ENCODE measurements at places on chromosomes 11 and 22.

GRCh38 chr11:115523727-115524399, 19.6 kb upstream of the CADM1 start:
- no peak for DNase-seq

DNA sequence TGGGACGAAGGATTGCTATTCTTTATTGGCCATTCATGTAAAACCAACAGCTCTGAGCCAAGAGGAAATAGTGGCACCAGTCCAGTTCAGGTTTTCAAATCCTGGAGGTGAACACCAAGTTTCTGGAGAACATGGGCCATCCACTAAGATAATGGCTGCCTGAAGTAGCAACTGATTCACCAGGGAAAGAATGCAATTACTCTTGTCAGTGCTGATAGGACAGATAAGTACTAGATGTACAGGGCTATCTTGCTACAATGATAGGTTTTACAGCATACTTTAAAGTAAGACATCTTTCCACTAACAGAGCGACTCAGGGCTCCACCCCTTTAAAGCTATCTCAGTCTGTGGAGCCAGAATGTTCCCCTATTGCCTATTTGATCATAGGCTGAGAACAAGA, 36.8 kb upstream of the APOA1 start:
- no peak for DNase-seq

- DNase-seq = no peak
Observed at GRCh38 chr11:77590194-77590782, 535 bp downstream of the AQP11 start.

DNA sequence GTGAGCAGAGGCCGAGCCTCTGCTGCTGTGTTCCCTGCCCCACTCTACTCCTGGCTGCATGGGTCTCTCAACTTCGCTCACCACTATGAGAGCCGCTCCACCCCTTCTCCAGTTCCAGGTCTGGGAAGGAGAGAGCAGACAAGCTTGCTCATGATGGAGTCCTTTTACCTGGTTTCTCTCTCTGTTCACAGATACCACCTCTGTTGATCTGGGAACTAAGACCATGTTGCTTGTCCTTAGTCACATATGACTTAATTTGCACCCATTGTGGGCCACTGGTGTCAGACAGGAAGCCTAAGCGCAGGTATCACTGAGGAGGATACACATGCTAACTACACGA, 26.8 kb downstream of the MCM5 start:
- DNase-seq = no peak

DNA sequence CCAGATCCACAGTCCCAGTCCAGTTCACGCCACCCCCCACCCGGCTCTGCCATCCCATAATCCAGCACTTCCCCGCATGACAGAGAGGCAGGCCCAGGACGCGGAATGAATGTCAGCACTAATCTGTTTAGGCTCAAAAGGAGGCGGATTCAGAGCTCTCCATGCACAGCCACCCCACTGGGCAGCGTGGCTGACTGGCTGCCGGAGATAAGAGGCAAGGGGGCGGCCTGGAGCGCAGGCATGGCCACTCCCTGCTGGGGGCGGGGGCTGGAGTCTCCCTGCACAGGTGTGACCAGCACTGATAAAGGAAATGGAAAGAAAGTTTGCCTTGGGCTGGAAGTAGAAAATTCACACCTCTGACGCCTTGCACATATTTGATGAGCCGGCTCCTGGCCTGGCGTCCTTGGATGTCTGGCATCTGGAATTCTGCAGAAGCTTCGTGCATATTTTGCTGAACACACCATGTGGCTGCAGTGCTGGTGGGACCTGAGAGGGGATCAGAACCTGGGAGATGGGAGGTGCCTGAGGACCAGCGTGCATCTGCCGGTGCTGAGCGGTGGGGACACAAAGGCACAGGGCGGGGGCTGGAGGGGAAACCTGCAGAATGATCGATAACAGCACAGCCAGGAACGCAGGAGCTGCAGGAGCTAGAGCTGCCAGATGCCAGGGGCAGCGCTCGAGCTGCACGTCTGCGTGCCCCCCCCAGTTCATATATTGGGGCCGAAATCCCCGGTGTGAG, 344.4 kb downstream of the CTTN start:
- DNase-seq = no peak

DNA sequence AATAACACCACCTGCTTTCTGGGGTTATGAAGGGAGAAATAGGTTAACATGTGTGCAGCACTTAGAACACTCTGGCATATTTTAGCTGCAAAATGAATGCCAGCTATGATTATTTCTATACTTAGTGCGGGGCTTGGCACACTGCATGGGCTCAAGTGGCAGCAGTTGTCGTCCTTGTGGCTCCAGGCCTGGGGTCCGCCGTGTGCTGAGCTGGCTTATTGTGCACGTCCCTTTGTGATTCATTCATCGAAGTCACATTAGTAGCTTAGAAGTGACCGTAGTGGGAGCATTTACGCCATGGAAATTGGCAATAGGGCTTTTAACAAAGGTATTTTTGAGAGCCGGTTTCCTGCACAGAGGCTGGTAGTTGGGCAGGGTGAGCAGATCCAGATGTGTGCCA, 4.2 kb downstream of the RASD2 start:
- no peak for DNase-seq

DNA sequence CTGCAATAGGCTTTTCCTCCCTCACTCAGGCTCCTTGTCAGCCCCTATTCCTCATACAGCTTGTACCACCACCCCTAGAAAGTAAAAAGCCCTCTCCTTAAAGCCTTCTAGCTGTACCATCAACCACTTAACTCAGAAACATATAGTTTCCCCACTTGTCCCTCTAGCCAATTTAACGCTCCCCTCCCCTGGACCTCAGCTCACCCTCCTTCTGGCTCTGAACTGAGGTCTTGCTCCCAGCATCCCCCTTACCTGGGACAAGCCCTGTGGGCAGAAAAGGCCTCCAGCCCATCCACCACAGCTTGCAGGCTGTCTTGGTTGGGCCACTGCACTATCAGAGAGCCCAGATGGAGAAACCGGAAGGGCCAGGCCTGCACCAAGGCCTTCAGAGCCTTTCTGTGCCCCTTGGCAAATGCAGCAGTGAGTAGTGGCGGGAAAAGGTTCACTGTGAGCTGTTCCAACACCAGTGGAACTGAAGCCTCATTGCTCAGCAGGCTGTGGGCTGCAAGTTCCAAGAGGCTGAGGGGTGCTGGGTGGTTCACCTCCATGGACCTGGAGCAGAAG, 12.4 kb upstream of the TOP3B start:
- DNase-seq = no peak

DNA sequence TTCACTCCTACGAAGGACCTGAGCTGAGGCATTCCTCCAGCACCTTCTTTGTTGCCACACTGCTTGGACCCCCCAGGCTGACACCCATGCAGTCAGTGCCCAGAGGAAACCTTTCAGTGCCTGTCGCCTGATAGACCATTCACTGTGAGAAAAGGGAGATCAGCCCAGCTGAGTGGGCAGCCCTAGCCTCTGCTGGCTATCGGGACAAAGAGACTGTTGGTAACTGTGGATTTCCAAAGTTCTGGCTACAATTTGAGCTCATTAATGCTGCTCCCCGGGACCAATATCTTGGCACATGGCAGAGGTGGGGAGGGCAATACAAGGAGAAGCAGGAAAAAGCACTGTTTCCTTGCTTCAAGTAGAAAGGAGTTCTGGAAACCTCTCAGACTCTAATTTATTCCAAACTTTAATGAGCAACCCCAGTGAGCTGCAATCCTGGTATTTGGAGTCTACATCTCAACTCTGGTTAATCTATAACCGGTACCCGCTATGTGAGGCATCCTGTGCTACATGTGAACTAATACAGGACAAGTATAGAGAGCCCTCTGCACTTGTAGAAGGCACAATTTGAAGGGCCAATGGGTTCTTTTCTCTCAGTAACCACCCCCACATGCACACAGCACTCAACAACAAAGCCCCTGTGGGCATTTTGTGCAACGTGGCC, 200.7 kb upstream of the NCAM1 start:
- no peak for DNase-seq

- DNase-seq = no peak
Observed at GRCh38 chr11:11510939-11511338, 110.9 kb downstream of the GALNT18 start.

- no peak for DNase-seq
Observed at GRCh38 chr11:2891326-2892214, 6.0 kb upstream of the CDKN1C start.

DNA sequence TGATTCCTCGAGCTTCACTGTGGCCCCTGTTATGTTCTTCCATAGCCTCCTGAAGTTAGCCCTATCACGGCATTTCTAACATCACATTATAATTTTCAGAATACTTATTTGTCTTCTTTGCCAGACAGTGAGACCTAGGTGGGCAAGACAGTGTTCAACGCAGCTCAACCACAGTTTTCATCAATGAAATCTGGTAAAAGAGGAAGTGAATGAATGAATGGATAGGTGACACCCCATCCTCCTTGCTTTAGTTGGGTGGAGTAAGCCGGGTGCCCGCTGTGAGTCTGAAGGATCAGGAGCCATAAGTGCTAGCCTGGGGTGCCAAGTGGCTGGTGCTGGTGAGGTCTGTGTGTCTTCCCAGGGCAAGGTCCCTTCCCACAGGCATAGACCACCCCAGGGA, 60.2 kb upstream of the MTNR1B start:
- DNase-seq = no peak

DNA sequence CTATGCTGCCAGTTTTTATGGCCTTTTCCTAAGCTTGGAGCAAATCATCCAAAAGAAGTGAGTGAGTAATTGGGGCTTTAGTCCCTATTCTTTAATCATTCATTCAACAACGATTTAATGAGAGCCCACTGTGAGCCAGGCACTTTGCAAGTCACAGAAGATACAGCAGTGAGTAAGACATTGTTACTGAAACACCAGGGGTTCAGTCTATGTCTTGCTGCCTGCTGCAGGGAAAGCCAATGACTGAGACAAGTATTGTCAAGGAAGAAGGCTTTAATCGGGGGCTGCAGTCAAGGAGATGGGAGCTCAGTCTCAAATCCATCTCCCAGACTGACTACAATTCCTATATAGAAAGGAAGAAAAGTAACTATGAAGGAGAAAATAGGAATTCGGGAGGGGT, 228.3 kb downstream of the FAM181B start:
- no peak for DNase-seq

- DNase-seq = no peak
Observed at GRCh38 chr22:47569389-47570299, 807.2 kb downstream of the TBC1D22A start.

- DNase-seq = no peak
Observed at GRCh38 chr11:117789241-117789640, 7.8 kb downstream of the DSCAML1 start.

DNA sequence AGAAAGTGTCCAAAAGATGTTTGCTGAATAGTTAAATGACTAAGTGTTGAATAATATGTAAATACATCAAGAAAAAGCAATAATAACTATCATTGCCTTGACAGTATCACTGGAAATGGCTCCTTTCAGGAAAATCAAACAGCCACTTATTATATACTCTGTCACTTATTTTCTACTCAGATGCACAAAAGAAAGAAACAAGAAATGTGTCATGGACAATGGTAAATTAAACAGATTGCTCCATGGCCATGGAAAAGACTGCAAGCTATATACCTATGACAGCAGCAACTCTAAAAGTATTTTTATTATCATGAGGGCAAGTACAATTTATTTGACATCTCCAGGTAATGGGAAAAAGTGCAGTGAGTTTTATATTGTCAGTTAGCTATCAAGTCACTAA, 52.9 kb upstream of the GUCY1A2 start:
- DNase-seq = no peak

- DNase-seq = no peak
Observed at GRCh38 chr22:50146439-50147238, 23.9 kb upstream of the PANX2 start.

GRCh38 chr11:61764606-61765260, 12.3 kb downstream of the MYRF start:
- DNase-seq = no peak

- DNase-seq = no peak
Observed at GRCh38 chr22:41787331-41787730, 13.1 kb upstream of the CCDC134 start.

- DNase-seq = no peak
Observed at GRCh38 chr11:79852176-79852575, 411.3 kb upstream of the TENM4 start.

- DNase-seq = no peak
Observed at GRCh38 chr11:1581976-1582375, 3.1 kb downstream of the KRTAP5-1 start.

GRCh38 chr11:103958475-103959215, 77.8 kb upstream of the DDI1 start:
- DNase-seq = no peak

DNA sequence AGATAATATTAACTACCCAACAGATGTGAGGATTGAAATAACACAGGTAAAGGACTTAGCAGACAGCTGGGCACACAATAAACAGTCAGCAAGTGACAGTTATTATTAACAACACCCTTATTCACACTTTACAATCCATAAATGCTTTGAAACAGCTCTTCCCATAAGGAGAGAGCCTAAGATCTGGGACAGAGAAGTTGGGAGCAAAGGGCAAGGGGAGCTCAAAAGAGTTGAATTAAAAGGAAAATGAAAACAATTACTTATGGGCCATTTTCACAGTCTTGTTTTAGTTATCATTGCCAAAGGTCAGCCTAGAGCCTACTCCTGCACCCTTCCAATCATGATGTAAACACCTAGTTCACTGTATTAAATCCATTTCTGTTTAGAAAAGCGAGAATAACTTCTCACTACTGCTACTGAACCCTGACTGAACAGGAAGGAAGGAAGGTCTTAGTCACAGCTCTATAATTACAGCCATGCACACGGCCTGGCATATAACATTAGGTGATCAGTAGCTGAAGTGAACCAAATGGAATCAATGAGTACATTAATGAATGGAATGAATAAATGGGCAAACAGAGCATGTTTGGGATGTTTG, 111.3 kb downstream of the PLEKHA7 start:
- DNase-seq = no peak

- DNase-seq = no peak
Observed at GRCh38 chr11:125233736-125234275, 69.3 kb downstream of the PKNOX2 start.

DNA sequence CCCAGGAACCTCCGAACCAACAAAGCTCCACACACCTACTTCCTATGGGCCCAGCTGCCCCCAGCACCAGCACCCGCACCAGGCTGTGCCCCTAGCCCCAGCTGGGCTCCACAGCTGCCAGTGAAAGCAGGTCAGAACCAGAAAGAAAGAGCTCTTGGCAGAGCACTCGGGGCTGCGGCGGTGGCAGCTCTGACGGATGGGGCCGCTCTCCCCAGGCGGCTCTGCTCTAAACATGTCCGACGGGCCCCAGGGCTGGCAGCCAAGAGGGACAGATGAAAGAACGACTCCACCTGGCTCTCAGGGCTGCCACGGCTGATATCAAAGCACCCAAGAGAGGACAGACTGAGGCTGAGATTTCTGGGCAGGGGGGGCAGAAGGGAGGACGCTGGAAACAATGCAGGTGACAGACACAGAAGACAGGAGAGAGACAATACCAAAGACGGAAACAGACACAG, 25.7 kb downstream of the LRFN4 start:
- no peak for DNase-seq

All from stimulated activated CD4-positive, alpha-beta T cell treated with anti-CD3 and anti-CD28 coated beads, Interleukin-4, amount 100 ng/mL, for 48 hours (primary cell).